ENCODE measurements at places on chromosomes 2 and 18.
A peak's percentile ranks its signal among the peaks of the same experiment; 100 is the strongest.

DNA sequence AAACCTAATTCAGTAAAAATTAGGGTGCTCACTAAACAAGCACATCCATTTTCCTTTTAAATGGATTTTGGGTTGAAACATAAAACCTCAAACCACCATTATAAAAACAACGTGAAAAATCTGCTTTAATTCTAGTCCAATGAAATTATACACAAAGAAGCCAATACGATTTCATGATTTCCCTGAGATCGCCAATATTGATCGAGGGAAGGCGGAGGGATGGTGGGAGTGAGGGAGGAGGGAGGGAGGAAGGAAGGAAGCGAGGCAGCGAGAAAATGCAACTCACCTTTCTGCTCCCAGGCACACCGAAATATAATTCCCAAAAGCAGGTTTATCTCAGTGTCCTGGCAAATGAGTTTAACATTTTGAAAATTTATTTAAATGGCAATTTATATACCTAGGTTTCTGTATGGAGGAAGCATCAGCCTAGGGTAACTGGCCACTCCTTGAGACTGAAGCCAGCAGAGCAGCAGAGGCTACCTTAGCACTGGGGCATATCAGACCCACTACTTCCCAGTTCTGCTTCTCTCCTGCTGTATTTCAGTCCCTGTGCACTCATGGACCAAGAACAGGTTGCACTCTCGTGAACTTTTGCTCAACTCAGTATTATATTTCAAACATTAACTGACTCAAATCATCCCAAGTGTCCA, 2.3 kb upstream of the ONECUT2 start:
- no peak for DNase-seq

DNA sequence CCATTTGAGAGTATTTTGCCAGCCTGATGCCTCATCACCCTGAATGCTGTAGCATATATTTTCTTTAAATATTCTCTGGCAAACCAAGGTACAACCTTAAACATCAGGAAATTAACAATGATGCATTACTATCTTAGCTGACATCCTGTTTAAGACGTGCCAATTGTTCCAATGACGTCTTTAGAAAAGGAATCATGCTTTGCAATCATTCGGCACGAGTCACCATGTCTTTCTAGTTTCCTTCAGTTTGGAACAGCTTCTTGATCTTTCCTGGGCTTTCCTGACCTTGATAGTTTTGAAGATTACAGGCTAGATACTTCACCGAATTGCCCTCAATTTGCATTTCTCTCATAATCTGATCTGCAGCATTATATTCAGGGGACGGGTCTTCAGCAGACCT, 88.2 kb upstream of the GLI2 start:
- peak; percentile 78 for DNase-seq

GRCh38 chr2:236675526-236675925, 105.9 kb downstream of the ACKR3 start:
- no peak for DNase-seq

GRCh38 chr2:146634230-146635097, 1210.4 kb upstream of the ACVR2A start:
- DNase-seq: peak; percentile 66

DNA sequence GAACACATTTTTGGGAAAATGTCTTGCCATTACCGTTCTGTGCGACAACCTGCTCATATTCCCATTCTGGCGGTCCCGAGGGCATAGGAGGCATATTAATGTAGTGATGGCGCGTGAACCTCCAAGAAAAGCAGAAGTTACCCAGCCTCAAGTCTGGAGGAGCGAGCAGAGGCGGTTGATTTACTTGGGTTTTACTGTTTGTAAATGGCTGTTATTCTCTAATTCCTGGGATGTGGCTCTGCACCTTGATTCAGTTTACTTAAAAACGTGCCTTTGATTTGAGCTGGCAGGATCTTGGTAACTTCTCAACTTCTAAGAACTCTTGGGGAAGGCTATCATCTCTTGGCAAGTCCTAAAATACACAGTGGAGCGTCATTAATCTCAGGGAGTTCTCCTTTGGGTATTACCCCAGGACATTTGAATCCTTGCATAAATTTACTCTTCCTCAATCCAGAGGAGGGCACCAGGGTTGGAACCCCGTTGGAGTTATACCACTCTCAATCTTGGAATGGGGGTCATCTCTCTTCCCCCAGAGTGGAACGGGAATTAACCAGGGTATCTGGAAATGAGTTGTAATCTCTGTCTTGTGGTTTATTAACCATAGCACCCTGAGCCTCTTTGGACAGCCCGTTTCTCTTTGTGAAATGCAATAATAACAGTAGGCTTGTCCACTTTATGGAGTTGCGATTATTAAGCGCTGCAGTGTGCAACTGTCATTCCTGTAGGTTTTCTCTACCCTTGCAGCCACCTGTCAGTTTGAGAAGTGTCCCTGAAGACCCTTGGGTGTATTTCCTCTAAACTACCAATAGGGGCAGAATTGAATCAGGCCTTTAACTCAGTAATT, 2.1 kb downstream of the HK2 start:
- DNase-seq: peak; percentile 47

DNA sequence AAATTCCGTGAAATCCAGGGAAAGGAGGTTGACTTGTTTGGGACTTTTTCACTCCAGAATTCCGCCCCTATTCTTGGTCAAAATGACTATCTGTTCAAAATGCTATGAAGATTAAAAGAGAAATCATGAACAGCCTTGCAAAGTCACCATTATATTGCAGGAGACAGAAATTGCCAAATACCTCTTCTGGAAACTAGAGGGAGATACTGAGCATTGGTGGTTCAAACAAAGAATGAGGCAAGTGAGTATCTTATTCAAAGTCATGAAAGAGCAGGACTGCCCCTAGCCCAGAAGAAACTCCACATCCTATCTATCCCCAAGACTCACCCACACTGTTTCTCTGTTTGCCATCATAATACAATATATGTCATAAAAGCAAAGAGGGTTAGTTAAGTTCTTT, 862.3 kb upstream of the POU3F3 start:
- DNase-seq: no peak

GRCh38 chr2:73707058-73707457, 30.1 kb downstream of the TPRKB start:
- DNase-seq: no peak

GRCh38 chr2:108988076-108988795, 784 bp downstream of the EDAR start:
- no peak for DNase-seq

GRCh38 chr2:231743376-231744116, 35.2 kb downstream of the PTMA start:
- no peak for DNase-seq

- DNase-seq: no peak
These were observed 3.5 kb upstream of the EMILIN1 start for GRCh38 chr2:27074738-27075565.

GRCh38 chr2:105369777-105370690, 28.8 kb downstream of the FHL2 start:
- peak; percentile 85 for DNase-seq

- peak; percentile 48 for DNase-seq
These were observed 683 bp upstream of the DNAJC27 start for GRCh38 chr2:24972315-24972961.

- no peak for DNase-seq
These were observed 86.5 kb downstream of the TANC1 start for GRCh38 chr2:159054985-159055384.

- no peak for DNase-seq
These were observed 5.2 kb downstream of the PNKD start for GRCh38 chr2:218275371-218276072.

- DNase-seq: no peak
These were observed 71.1 kb downstream of the RNF152 start for GRCh38 chr18:61821748-61822147.

DNA sequence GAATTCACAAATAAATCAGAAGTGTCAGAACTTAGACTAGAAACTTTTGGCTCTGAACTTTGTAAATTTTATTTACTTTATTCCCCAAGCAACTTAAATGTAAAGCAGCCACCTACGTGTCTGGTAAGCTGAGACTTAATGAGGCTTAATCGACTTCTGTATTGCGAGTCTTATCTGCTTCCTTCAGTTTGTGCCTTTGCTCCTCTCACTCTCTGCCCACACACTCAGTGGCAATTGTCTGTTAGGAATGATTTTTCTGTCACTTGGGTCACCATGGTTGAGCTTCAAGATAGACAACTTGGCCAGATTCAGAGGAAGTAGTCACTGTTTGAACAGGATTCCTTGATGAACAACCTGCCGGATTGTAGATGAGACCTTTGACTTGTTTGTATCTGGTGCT, 691.4 kb upstream of the FSHR start:
- DNase-seq: no peak

DNA sequence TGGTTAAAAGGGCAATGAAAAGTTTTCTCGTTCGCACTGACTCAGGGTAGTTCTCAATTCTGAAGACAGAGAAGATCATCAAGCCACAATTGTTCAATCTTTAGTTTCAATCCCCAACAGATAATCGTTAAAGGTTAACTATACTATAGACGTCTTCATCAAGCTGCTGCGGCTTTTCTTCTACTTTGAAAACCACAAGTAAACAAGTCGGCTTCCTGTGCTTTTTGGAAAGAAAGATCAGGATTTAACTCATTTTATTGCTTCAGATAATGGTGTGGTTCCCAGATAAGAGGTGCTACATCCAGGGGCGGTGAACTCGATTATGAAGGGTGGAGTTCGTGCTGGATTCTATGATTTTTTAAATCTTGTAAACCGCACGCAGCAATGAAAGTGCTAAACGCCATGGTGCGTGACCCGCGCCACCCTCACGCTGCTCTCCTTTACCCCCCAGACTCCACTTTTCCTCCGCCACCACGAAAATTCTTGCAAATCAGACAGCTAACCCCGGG, 545 bp upstream of the CDCA7 start:
- DNase-seq: no peak

DNA sequence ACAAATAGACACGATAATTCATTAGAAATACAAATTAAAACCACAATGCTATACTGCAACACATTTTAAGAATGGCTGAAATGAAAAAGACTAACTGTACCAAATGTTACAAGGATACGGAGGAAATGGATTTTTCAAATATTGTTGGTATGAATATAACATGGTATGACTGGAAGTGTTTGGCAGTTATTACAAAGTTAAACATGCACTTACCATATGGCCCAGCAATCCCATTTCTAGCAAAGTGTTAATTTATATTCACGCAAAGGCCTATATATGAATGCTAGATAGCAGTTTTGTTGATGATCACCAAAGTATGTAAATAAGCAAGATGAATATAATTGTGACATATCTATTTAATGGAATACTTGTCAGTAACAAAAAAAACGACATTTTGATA, 497.8 kb upstream of the FSIP2 start:
- no peak for DNase-seq

GRCh38 chr18:72161691-72162090, 382.5 kb downstream of the CBLN2 start:
- DNase-seq: no peak

- DNase-seq: no peak
These were observed 80.7 kb downstream of the EPAS1 start for GRCh38 chr2:46377666-46378560.

DNA sequence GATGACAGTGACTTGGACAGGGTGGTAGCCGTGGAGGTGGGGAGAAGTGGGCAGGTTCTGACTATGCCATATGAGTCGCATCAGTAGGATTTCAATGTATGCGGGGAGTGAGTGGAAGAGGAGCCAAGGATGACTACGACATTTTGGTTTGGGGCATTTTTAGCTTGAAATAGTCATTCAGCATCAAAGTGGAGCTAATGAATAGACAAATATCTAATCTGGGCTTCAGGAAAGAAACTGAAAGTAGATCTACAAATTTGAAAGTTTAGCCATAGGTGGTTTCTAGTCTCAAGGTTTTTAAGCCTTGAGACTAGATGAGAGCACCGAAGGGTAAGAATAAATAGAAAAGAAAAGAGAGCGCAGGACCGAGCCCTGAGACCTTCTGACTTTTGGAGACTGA, 58.3 kb downstream of the FEZ2 start:
- DNase-seq: peak; percentile 85

DNA sequence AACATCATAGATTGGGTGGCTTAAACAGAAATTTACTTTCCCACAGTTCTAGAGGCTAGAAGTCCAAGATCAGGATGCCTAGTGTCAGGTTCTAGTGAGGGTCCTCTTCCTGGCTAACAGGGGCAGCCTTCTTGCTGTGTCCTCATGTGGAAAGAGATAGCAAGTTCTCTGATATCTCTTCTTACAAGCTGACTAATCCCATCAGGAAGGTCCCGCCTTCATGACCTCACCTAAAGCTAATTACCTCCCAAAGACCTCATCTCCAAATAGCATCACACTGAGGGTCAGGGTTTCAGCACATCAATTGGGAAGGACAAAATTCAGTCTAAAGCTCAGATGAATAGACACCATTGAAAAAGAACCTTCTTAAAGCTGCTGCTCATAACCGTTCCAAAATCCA, 22.9 kb downstream of the ACVR1 start:
- no peak for DNase-seq

DNA sequence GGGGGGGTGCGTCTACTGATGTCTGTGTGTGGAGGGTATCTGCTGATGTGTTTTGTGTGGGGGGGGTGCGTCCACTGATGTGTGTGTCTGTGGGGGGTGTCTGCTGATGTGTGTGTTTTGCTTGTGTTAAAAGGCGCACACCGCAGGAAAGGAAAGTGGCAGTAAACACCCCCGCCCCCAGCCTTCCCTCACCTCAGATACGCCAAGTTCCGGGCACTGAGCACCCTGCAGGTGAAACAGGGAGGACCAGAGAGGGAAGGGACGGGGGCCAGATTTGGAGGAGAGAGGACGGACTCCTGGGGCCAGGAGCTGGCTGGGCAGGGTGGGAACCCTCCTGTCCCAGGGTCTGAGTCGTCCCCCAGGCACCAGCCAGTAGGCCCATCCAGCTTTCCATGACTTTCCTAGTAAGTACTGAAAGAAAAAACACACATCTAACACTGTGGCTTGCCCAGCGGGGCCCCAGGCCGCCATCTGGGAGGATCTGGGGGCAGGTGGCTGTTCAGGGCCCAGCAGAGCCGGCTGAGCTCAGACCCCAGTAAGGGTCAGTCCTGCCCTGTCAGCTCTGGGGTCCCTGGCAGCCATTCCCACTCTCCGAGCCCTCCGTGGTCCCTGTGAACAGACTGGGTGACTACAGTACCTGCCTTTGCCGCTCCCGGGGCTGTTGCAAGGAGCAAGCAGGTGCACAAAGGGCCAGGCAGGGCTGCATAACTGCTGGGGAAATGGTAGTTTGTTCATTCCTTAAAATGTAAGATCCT, 126.9 kb downstream of the NFATC1 start:
- no peak for DNase-seq

DNA sequence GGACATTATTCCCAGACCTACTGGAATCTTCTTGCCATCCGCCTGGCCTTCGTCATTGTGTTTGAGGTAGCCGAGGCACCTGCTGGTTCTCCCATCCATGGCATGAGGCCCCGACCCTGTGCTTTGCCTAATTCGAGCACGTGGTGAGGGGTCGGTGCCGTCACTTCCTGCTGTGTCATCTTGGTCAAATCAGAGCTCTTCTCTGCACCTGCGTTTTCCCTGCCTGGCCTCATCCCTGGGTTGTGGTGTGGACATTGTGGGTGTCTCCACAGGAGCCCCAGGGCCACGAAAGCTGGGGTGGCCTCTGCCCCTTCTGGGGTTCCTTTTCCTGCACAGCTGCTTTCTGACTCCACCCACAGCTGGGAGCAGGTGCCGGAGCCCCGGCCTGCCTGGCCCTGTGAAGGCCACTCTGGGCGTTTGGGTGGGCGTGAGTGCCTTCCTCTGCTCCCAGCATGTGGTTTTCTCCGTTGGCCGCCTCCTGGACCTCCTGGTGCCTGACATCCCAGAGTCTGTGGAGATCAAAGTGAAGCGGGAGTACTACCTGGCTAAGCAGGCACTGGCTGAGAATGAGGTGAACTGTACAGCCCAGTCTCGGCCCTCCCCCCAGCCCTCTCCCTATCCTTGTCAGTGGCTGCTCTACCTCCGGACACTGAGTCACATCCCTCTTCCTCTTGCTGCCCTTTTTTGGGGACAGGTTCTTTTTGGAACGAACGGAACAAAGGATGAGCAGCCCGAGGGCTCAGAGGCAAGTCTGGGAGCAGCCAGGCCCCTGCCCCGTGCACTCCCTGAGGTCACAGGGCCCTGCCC, 34.9 kb downstream of the ANO7 start:
- peak; percentile 61 for DNase-seq
